ENCODE measurements at places on chromosomes 3 and 15.
A peak's percentile ranks its signal among the peaks of the same experiment; 100 is the strongest.

GRCh38 chr3:39106281-39106811, 1.1 kb downstream of the GORASP1 start:
- no peak for DNase-seq

DNA sequence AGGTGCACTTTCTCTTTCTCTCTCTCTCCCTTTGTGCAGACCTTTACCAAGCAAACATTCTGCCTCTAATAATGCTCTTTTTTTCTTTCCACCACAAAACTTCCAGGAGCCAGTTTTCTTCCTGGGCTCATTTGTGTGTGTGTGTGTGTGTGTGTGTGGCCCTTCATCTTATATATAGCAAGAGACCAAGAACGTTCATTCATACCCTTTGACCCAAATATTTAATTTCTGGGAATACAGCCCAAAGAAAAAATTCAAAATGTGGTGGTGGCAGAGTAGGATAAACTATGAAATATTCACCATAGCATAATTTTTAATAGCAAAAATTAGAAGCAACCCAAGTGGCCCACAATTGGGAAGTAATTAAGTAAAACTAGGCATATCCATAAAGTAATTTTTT, 398.9 kb downstream of the IGSF11 start:
- DNase-seq = no peak

GRCh38 chr3:22371607-22372291, 620.7 kb upstream of the ZNF385D start:
- DNase-seq = no peak

DNA sequence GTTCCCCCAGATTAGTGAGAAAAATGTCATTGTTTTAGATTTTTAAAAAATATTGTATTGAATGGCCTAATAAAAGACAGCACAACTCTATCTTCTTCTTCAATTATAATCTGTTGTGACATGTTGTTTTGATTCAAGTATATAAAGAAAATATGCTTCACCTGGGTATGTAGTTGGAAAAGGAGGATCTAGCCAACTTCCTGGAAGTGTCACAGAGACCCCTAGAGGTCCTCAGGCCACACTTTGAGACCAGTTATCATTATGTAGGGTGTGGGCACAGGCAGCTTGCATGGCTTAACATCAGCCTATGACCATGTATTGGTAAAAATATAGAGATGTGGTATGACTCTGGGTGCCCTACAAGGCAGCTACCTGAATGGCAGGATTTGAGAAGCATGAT, 14.7 kb upstream of the RYR3 start:
- no peak for DNase-seq

GRCh38 chr3:62149962-62150361, 223.4 kb downstream of the FEZF2 start:
- no peak for DNase-seq

- DNase-seq = no peak
Observed at GRCh38 chr3:135310317-135310716, 515.3 kb downstream of the EPHB1 start.

- DNase-seq = no peak
Observed at GRCh38 chr15:83565553-83566159, 88.3 kb upstream of the ADAMTSL3 start.

DNA sequence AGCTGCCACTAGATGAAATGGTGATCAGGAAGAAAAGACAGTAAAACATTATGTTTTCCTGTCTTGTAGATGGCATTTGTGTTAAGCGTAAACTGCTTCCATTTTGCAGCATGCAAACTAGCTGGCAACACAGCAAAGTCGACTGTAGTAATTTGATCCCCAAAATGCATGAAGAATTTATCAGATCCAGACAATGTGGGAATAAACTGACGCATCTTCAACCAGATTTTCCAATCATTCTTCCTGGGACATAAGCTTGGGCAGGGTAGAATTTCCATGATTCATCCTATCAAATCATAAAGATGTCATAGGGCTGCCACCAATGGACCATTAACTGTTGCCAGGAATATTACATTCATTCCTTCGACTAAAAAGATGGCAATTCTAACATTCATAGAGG, 260.3 kb downstream of the ERC2 start:
- no peak for DNase-seq

- no peak for DNase-seq
Observed at GRCh38 chr15:77180757-77181156, 109.8 kb upstream of the TSPAN3 start.

DNA sequence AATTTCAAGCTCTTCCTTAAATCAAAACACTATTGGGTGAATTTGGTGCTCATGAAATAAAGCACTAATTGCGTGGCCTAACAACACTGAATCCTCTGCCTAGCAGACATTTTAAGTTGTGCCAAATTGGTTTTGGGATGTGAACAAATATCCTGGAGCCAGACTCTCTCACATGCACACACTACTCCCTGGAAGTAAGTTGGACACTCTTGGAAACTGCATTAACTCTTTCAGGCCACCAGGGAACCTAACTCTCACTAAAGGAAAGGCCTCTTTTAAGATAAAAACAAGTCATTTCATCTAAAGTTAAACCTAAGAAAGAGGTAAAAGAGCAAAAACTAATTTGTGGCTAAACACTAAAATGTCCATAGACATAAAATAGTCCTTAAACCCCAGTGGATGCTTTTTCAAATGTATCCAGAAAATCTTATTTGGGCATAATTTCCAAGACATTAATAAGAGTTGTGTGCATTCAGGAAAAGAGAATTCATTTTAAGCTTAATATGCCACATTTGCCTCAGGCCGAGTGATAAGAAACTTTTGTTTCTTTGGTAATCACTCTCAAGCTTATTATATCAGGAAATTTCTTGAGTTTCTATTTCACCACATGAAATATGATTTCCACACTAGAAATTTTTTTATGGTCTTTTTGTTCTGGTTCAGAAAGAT, 61.8 kb downstream of the ZBTB20 start:
- no peak for DNase-seq

- no peak for DNase-seq
Observed at GRCh38 chr3:47193871-47194859, 30.3 kb upstream of the SETD2 start.

DNA sequence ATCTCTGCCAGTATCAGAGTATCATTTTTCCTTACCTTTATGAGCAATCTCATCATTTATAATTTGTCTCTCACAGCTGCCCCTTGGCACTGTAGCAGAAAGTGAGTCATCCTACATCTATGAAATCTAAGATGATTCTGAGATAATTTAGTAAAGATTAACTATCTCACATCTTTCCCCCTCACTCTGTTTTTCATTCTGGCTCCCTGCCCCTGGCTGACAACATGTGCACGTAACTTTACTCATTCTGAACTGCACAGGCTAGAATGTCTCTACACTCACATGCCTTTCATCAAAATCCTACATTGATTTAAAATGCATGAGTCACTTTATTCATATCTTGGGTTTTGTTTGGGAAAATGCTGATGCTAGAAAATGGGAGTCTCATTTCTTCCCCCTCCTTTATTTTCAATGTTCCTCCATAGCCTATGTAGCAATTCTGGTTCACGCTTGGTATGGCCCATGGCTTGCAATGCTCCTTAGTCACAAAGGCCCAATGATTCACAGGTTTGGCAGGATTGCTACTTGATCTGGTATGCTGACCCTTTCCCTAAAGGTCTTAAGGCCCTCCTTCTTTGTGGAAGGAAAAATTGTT, 838.5 kb downstream of the TUSC7 start:
- DNase-seq = no peak

GRCh38 chr3:117398141-117398899, 688.7 kb downstream of the TUSC7 start:
- DNase-seq = no peak

DNA sequence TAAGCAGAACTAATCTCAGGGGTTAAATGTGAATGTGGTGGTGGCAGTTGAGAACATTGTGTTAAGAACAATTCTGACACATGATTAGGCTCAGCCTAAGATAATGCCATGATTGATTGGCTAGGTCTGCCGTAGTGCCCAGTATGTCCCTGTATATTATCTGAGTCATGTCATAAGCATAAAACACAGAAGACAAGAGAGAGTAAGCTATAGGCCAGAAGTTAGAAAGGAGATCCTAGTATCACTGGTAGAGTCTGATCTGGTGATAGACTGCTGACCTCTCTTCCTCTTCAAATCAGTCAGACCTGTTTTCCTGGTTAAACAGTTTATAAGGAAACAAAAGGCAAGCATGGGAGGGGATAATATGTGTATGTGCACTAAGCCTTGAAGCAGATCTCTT, 30.1 kb upstream of the ATP8B4 start:
- no peak for DNase-seq

- no peak for DNase-seq
Observed at GRCh38 chr3:177429771-177430170, 232.5 kb upstream of the TBL1XR1 start.

GRCh38 chr3:46935168-46935858, 41.2 kb downstream of the CCDC12 start:
- DNase-seq = no peak

- DNase-seq = no peak
Observed at GRCh38 chr3:1288805-1289494, 196.1 kb downstream of the CNTN6 start.

DNA sequence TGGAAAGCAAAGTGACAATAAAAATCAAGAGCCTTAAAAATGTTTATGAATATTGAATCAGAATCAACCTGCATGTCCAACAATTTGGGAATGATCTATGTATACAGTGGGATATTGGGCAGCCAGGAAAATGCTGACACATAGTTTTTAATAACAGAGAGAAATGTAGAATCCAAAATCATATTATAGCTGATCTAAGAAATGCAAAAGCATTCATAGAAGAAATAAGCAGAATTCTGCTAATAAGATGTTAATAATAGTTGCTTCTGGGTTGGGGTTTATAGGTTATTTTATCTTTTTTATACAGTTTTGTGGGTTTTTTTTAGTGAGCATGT, 15.1 kb downstream of the KIF9 start:
- no peak for DNase-seq

GRCh38 chr3:69197922-69198530, 75.6 kb upstream of the LMOD3 start:
- DNase-seq = peak; percentile 78

GRCh38 chr3:171565481-171566058, 105.4 kb upstream of the TNIK start:
- no peak for DNase-seq

DNA sequence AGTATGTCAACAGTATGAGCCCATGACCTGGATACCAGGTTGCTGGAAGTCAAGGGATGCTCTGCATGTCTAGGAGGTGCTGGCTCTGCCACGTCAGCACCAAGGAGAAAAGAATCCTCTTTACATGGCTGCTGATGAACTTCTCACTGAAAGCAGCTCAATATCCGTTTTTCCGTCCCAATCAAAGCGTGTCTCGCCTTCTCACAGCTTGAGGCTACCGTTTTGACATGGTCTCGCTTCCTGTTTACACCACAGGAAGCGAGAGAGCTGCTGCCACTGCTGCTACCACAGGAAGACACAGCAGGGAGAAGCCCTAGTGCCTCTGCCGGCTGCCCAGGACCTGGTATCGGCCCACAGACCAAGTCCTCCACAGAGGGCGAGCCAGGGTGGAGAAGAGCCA, 27.3 kb downstream of the STARD5 start:
- peak; percentile 34 for DNase-seq

- DNase-seq = no peak
Observed at GRCh38 chr3:25962255-25962654, 172.4 kb downstream of the OXSM start.

- DNase-seq = no peak
Observed at GRCh38 chr3:44894485-44894884, 20.1 kb downstream of the TGM4 start.

DNA sequence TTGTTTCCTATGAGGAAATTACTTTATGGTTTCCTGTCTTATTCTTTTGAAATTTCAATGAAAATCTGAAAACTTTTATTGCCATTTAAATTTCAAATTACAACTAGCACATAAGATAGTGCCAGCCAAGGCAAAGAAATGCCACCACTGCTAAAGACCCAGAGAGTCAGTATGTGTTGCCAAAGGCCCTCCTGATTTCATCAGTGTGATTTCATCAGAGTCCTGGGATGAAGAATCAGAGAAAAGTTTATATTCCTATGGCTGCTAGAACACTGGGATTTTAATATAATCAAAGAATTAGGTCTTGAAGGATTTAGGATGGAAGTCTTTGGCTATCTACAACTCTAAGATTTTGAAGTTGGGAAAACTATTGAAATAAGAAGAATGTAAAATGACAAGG, 434.2 kb upstream of the CCDC54 start:
- no peak for DNase-seq

- DNase-seq = no peak
Observed at GRCh38 chr15:90918835-90919234, 13.5 kb downstream of the HDDC3 start.

GRCh38 chr3:51706788-51707731, at the start of gene GRM2:
TSS of gene GRM2 (plus strand) at chr3:51707068. CDS start at chr3:51708984, 1,916 bp downstream.
- no peak for DNase-seq

DNA sequence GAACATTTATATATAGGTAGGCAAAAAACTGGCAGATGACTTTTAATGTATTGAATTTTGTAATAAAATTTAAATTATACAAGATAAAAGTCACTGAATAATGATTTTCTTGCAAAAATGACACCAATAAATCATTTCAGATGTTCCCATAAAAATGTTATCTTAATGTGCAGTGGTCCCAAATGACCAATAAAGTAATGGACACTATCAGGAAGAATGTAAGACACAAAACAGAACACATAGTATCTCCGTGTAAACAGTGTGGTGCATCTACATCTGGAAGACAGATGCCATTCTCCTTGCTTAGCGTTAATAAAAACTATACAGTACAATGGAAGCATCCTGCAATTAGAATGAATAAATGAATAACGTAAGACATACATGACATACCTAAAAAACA, 41.5 kb downstream of the FGF7 start:
- DNase-seq = no peak

- peak; percentile 6 for DNase-seq
Observed at GRCh38 chr15:58182460-58183163, 44.4 kb downstream of the AQP9 start.

DNA sequence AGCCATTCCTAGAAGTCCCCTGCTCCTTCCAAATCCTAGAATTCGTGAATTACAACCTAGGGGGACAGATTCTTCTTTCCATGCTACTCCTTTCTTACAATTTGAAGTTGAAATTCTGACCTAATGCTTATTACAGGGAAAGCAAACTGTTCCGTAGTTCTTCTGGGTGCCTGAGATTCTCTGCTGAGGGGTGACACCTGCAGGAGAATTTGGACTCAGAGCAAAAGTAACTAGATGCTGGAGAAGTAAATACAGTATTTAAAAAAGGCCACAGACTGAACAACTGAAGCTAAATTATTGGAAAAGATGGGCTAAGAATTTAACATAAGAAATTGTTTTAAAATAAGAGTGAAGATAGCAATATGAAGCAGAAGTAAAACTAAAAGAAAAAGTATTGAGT, 37.9 kb downstream of the ACAD9 start:
- no peak for DNase-seq
